Stimulated activated CD4-positive, alpha-beta T cell treated with anti-CD3 and anti-CD28 coated beads, Interleukin-1b, Interleukin-23, amount 100 ng/mL, for 1 hour (primary cell): ENCODE measurements at places on chromosomes 7 and 10.
A peak's percentile ranks its signal among the peaks of the same experiment; 100 is the strongest.

DNA sequence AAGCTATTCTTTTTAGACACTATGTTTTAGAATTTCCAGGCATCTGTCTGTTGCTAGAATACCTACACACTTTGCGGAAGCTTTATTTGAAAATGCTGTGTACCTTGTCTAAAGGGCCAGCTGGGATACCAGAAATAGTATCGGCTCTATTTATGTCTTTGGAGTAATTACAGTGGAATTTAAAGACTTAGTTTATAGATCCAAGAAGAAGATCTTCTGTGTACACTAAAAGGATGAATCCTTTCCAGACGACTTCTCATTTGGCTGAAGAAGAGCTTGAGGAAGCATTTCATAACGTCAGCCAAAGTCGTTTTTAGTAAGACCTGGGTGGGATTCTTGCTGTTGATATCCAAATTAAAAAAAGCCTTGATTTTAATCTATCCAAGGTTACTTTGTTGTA is 365.9 kb downstream of the INHBA start:
- DNase-seq, result no peak

- no peak for DNase-seq
These were observed 279.4 kb downstream of the SORCS3 start for GRCh38 chr10:104920476-104920875.

DNA sequence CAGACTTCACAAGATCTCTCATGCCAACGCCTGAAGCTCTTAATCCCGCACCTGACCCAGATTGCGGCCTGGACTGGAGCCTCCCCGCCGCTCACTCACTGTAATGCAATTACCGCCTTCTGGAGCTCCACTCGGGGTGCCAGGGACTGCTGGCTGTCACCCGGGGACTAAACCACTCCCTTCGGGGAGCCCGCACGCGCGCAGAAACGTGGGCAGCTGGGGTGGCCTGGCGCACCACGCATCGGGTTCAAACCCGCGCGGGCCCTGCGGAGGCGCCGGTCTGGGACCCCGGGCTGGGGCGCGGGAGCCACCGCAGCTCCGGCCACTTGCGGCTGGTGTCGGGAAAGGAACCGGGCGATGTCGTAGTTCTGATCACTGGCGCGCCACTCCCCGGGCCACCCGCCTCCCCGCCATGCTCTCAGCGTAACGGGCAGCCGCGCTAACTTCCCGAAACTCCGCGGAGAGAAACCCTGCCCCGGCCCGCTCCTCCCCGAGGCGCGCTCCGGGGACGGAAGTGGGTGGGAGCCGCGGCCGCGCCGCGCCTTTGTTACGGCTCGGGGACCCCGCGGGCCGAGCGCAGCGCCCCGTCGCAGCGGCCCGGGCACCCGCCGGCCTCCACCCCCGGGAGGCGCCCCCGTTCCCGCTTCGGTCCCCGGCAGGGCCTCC is 100.3 kb upstream of the SVIL start:
- no peak for DNase-seq

DNA sequence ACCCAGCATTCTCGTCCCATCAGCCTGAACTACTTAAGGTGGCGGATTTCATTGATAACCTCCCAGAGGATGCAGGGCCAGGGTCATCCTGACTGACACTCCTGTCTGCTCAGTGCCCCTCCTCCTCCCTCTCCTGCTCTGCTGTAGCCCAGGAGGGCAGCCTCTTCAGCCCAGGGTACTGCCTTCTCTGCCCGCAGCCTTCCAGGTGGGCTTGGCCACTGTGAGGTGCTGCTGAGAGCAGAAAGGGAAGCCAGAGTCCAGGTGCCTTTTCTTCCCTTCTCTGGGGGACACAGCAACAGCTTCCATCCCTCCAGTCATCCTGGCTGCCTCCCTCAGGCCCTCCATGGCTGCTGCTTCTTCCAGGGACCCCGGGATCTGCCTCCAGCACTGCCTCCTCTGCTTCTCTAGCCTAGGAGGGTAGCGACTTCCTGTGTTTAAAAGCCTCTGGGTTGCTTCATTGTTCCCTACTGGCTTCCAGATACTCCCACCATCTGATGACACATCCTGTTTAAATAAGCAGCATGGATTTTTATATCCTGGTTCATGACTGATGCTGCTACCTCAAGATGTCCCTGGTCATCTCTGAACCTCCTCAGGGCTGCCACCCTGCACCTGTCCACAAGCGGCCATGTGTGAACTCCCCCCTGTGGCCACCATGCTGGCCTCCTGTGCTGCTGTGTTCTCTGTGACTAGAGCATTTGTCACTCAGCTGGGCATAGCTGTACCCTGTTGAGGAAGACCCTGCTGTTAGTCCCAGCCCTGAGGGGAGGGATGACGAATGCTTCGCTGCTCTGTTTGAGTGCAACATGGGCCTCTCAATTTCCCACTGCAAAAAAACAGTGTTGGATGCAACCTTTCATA is 55.8 kb downstream of the AKR1C4 start:
- no peak for DNase-seq

DNA sequence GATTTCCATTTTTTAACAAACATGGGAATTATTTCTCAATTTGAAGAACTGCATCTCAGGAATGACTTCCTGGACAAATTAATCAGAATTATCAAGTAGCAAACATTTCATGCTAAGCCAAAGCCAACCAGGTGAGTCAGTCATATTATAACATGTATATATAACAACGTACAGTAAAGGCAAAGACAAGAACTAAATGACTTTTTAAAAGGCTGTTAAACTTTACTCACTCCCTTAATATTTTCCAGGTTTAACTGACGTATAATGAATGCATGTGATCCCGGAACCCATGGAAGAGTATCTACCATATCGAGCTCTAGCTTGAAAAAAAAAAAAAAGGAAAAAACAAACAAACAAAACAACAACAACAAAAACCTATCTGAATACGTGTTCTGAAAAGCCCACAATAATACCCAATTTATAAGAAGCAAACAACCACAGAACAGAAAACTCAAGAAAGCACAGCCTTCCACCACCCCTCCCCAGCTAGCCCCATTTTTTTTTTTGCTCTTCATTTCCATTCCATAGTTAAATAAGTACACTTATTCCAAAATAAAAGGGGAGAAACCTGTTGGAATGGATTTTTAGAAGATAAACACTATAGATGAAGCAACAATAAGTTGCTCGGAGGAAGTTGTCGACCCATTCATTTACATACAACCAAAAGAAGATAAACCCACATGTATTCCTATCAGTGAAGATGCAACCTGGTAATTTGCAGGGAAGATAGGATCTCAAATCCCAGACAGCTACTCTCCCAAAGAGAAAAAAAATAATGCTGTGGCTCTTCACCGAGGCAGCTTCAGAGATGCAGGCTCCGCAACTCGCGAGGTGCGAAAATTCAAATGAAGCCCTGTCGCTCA is 537 bp downstream of the NAPEPLD start:
- no peak for DNase-seq

GRCh38 chr10:72297281-72297804 is 23.6 kb downstream of the DDIT4 start:
- peak; percentile 90 for DNase-seq

- DNase-seq, result no peak
These were observed 173.1 kb upstream of the LRRTM3 start for GRCh38 chr10:66752714-66753113.

DNA sequence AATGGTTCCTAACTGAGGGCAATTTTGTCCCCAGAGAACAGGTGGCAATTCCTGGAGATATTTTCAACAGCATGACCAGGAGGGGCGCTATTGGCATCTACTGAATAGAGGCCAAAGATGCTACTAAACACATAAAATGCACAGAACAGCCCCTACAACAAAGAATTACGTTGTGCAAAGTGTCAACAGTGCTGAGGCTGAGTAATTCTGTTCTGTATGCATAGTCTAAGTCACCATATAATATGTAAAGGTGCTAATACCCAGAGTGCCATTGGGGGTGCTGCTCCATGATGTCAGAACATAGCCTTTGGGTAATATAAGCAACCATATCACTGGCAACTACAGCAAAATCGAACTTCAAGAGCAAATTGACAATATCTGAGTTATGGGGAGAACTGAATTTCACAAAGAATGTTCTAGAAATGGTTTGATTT is 213.3 kb upstream of the PHYHIPL start:
- DNase-seq, result no peak

GRCh38 chr7:39102234-39102633 is 124.5 kb downstream of the POU6F2 start:
- DNase-seq, result no peak

- DNase-seq, result no peak
These were observed 95.9 kb upstream of the EGR2 start for GRCh38 chr10:62912086-62912485.

DNA sequence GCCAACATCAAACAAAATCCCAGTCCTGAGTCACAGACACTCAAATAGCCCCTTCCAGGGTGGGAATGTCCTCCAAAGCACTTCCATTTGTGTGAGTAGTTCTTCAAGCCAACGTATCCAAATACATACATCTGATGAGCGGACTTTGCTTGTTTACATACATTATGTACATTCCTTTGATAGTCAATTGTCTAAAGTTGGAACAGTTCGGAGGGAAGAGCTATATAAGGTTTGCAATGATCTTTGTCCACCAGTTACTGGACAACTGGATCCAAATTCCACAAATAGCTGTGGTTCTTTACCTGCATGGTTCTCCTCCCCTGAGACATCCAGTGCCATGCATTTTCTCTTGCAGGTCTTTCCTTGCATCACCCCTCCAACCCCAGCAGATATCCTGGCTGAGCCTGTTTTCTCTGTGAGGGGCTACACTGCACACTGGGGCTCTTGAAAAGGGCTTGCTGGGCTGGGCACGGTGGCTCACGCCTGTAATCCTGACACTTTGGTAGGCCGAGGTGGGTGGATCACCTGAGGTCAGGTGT is 4.7 kb upstream of the MGMT start:
- no peak for DNase-seq

DNA sequence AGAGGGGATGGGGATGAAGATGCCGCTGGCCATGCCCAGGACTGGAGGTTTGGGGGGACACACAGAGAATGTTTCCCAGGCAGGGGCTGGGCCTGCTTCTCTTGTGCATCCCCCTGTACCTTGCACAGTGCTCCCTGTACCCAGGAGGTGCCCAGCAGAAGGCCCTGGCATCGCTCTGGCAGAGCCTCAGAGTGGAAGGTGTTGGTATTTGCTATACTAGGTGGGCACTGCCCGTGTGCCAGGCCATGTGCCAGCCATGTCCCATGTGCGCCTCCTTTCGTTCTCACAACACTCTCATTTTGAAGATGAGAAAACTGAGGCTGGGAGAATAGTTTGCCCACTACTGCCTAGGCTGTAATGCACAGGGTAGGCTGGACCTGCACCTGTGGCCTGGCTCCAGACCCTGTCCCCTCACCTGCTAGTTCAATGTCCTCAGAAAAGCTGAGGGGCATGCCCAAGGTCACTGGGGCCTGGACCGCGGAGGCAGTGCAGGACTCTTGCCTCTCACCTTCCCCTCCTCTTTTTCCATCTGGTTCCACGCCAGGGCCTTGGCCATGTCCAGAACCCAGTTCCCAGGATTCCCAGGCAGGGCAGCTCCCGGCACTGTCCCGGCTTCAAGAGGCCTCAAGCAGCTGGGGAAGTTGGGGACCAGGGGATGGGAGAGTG is 64.7 kb downstream of the GOLGA7B start:
- DNase-seq, result no peak

DNA sequence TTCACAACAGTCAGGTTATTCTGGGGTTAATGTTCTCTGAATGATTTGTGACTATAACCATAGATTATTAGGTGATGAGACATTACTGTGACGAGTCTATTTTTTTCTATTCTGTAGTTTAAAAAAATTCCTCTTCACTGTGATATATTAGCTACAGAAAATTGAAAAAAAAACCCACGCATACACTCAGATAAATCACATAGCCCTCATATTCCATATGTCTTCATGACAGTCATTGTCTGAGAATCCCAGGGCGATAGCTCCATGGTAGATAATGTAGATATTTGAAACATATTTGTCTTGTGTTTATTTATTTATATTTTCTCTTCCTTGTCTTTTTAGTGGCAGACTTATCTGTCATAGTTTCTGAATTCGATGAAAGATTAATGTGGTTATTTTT is 110.0 kb downstream of the CAMK1D start:
- no peak for DNase-seq

- no peak for DNase-seq
These were observed 27.2 kb downstream of the IPMK start for GRCh38 chr10:58240531-58240930.

GRCh38 chr10:15169555-15170401 is 1.3 kb upstream of the NMT2 start:
- DNase-seq, result no peak

DNA sequence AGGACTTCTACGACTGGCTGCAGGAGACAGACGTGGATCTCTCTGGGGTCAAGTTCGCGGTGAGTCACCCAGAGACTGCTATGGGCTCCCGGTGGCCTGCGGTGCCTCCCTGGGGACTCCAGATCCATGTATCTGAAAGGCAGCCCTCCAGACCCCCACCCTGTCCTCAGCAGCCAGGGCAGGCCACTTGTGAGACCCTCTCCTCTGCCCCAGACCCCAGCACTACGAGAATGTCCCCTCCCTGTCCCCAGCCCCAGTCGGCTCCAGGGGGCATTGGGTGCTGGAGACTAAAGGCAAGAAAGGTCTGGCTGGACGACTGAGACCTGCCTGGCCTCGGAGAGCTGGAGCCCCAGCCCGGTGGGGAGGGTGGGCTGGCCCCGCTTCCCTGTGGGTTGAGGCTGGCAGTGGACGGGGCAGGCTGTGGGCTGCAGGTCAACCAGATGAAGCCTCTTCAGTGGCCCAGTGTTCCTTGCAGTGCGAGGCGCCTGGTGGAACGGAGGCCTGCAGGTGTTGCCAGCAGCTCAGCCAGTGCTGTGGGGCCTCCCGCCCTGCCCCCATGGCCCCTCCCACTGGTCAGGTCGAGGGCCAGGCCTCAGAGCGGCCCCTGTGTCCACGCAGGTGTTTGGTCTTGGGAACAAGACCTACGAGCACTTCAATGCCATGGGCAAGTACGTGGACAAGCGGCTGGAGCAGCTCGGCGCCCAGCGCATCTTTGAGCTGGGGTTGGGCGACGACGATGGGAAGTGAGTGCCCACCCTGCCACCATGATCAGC is 13.8 kb downstream of the TMEM120A start:
- no peak for DNase-seq

DNA sequence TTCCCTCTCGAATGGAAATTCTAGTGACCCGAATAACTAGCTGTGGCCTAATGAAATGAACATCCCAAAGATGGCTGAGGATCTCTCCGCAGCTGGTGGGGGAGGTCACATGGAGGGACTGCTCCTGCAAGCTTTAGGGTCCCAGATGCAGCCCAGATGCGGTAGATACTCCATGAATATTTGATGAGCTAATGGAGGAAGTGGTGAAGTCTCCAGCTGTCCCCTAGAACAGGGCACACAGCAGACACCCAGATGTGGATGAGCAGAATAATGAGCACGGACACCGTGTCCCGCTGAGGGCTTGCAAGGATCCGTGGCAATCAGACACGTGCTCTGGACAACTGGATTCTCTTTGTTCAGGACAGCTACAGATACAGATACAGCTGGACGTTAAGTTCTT is 59.2 kb downstream of the DENND2A start:
- no peak for DNase-seq

- DNase-seq, result no peak
These were observed 38.1 kb downstream of the ADRA2A start for GRCh38 chr10:111114758-111115500.
